ENCODE measurements at places on chromosomes 6 and 20.
A peak's percentile ranks its signal among the peaks of the same experiment; 100 is the strongest.

DNA sequence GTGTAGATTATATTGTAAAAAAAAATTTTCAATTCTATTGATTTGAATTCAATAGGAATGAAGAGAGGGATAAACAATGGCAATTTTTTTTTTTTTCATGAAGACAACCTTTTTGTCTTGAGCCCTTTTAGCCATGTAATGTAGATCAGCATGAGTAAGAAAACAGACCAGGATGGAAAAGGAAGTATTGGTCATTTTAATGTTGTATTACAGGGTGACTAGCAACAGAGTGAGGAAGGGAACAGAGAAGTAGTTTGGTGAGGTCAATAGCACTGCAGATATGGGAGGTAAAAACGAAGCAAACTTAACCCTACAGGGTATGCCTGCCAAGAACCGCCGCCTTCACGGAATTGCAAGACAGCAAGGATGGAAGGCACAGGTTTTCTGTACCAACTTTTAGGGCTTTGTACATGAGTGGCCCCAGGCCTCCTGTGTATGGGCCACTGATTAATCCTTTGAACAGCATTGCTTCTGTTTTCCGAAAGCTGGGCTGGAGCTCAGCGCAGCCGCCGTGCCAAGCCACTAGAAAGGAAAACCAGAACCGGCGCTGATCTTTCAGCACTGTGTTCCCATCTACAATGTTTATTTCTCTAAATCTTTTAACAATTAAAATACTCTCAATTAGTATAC lies 383.7 kb downstream of the CENPW start:
- DNase-seq, result no peak

GRCh38 chr6:75178757-75179156 lies 27.1 kb downstream of the COL12A1 start:
- no peak for DNase-seq

DNA sequence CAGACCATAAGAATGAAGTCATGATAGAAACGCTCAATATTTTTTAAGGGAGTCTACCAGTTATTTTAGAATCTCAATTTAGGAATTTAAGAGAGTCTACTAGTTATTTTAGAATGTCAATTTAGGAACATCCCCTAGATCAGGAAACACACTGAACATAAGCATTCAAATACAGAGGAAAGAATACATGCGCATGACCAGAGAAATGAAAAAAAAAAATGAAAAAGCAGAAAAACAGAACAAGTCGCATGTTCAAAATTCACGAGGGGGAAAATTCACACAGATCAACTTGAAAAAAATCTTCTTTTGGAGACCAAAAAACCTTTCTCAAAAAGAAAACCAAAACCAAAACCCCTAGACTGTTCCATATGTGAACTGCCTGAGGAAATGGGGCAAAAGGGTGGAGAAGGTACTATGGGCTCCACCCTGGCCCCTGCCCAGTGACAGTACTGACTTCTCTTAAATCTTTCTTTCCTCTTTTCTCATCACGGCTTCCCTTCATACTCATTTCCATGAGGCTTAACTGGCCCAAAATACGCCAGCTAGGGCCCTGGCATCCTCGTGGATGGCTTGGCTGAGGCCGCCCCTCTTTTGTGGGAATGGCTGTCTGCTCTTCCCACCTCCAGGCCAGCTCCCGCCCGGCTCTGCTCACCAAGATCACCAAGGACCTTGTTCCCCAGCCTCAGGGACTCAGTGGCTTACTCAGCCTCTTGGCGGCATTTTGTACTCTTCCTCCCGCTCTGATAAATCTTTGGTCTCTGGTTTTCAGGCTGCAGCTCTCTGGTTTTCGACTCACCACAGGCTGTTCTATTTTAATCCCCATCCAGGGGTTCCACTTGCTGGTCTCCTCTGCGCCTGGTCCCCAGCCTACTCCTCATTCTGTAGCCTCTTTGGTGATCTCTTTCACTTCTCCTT lies 11.2 kb downstream of the ZBTB2 start:
- no peak for DNase-seq

GRCh38 chr6:33766921-33767907 lies 20.5 kb upstream of the IP6K3 start:
- no peak for DNase-seq

- no peak for DNase-seq
These were observed 100.3 kb downstream of the SMOC2 start for GRCh38 chr6:168541307-168541706.

DNA sequence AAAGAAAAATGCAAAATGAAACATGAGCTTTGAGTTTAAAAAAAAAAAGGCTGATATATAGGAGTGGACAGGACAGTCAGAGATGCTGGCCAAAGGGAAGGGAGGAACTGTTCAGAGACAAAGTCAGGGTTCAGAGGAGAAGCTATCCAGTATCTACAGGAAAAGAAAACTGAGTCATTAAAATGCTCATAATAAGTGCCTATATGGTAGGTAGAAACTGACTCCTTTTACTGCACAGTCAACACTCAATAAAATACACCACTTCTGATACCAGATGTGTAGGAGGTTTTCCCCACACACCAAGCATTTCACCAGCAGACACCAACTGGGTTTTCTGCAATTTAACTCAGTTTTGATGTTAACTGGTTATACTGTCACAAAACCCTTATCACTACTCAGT lies 32.9 kb downstream of the FRK start:
- DNase-seq, result no peak

DNA sequence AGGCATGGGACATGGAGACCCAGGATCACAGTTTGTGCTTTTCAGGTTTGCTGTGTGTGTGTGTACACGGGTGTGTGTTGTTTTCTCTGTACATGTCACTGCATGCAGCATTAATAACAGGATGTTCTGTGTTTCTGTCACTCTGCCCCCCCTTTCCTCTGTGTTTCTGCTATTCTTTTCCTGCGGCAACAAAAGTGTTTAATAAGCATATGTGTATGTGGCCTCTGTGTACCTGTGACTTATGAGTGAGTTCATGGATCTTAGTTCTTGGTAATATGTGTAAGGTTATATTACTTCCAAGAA lies 9.8 kb downstream of the SYNGAP1 start:
- no peak for DNase-seq

DNA sequence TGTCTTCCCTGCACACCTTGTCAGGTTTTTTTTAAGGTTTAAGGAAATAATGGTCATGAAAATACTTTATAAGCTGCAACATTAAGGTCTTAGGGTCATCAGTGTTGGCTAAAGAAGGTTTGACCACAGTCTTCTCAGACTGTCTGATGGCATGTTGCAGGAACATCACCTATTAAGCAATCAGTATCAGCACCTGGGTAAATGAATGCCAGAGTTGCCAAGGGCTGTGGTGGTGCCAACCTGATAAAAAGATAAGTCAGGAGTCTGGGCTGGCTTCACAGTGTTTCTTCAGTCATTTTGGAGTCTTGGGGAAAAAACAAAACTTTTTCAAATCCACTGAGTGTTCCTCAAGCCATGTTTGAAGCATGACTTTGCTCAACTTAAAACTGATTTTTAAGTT lies 61.5 kb upstream of the VSTM2L start:
- DNase-seq, result no peak

DNA sequence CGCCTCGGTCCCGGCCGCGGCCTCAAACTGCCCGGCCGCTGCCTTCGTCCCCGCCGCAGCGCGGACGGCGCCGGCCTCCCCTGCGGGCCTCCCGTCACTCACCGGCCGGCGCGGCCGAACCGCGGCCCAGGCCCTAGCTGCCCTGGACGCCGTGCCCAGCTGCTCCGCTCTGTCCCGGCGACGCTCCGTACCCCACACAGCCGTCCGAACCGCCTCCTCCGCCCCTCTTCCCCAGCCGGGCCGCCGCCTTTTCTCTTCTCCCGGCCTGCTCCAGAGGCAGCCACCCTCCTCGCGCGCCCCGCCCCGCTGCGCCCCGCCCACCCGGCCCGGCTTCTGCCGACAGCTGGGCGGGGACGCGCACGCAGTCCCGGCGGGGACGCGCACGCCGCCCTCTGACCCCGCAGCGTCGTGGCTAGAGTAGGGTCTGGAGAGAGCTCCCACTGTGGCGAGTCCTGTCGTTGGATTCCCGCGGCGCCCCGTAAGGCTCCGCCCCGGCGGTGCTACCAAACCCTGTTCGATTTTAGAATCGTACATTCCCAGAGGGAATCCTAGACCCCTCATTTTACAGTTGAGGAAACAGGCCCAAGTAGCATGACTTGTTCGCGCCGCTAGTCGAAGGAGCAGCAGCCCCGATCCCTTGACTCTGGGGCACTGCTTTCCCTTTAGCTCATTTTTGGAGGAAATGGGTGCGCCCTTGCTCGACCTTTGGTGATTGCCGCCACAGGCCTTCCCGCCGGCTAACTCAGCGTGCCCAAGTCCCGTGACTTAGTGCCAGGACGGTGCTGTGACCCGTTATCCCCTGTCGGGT lies at the start of gene FBXO30:
Gene FBXO30, minus strand, starts transcription at position 295 of the 808 bp plus-strand sequence. CDS start 8,390 bp downstream, outside the sequence.
- DNase-seq, result peak; percentile 90

- no peak for DNase-seq
These were observed 76.2 kb downstream of the SMOC2 start for GRCh38 chr6:168516944-168517741.

- no peak for DNase-seq
These were observed 120.8 kb upstream of the BCLAF1 start for GRCh38 chr6:136410201-136411024.

GRCh38 chr6:17015551-17016381 lies 86.1 kb upstream of the STMND1 start:
- no peak for DNase-seq

- DNase-seq, result peak; percentile 18
These were observed 3.1 kb downstream of the STK38 start for GRCh38 chr6:36544228-36544627.

DNA sequence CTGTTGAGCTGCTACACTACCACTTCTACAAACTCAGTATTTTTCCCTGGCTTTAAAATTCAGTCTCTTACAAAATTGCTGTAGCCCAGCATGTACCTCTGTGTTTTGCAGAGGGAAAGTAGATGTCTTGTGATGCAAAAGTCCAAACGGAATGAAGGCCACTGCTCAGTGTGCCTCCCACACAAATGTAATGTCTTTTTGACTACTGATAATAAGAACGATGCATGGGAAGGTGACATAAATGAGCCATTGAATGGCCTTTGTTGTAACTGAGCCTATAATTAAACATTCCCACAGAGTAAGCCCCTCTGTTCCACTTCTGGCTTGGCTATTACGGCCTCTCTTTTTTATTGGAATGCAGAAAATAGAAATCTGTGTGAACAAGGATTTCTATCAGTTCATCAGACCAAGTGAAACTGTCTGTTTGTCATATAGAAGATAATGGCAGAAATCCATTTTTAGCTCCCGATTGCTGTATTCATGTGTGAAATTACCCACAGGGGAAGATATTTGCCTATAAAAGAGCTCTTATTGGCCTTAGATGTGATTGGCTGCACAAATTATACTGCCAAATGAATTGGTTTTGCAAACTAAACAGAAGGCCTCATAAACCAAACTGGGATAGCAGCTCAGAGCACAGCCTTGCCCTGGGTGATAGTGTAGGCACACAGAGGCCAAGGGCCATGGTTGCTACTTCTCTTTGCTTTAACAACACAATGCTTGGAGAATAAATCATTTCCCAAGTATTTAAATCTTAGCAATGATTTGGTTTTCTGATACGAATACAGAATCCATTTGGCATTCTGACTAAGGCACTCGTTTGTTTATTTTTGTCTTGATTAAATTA lies 241.5 kb upstream of the PLN start:
- no peak for DNase-seq

Measured in fibroblast of skin of abdomen (primary cell).